Fibroblast of skin of left quadriceps (primary cell): ENCODE measurements at places on chromosomes 2 and 18.

DNA sequence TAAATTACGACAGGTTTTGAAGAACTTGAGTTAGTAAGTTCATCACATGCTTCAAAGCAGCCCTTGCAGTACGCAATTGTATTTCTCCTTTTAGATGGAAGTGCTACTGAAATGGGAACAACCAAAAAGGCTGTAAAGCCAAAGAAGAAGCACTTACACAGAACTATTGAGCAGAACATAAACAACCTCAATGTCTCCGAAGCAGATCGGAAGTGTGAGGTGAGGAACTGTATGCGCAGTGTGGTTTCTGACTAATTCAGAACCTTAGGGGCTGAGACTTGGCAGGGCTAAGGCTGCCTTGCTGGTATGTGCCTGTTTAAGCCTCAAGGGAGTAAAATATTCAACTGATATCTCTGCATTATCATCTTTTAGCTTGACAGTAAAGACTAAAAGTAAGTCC is 8.4 kb downstream of the NCAPH start:
- DNase-seq = no peak

DNA sequence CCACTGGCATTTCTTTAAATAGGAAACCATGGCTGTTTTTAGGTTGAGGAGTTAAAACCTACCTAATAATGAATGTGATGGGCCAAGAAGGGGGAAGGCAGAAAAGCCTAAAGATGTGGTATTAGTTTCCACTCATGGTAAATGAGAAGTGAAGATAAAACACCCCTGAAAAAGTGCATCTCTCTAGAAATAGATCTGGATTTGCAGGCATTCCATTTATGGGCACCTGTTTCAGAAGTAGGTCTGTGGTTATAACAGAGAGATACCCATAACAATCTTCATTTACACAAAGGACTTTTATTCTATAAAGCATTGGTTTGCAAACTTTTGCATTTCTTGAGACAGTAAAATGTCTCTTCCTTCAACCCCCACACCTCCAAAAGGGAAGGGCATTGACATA is 62.1 kb downstream of the PRKCE start:
- DNase-seq = no peak

GRCh38 chr18:10045296-10045891 is 131.6 kb downstream of the VAPA start:
- no peak for DNase-seq

DNA sequence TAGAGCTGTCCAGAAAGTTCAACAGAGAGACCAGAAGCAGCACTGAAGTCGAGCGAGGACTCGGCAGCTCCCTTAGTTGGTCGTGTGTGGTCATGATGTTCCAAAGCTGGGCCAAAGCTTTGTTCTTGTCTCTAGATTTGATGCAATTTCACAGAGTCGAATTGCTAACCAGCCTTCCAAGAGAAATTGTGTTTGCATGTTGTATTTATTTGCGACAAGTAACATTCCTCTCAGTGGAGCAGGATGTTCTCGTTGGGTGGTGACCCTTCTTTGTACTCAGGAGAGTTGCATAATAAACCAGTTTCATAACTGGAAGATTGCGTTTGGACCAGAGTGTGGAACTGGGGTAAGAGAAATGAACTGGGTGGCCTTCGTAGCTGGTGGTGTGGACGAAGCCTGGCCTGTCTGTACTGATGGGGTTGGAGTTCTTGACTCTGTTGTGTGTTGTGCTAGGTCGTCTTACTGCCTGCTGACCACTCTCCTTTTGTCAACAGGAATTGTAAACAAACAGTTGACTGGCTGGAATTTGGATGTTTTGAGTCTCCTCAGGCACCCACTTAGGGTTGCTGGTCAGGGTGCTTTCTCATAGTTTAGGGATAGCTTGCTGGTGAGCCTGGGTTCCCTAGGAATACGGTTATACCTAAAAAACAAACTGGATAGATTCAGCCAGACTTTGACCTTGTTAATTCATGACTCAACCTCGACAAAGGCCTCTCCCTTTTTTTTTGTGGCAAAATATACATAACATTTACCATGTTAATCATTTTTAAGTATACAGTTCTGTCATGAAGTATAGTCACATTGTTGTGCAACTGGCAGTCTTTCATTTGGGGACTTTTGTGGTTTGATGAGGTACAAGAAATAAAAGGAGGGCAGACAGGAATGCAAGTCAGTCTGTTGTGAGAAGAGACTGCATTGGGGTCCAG is 28.9 kb upstream of the TOGARAM2 start:
- no peak for DNase-seq

GRCh38 chr2:226792155-226792881 is 7.3 kb downstream of the IRS1 start:
- no peak for DNase-seq

DNA sequence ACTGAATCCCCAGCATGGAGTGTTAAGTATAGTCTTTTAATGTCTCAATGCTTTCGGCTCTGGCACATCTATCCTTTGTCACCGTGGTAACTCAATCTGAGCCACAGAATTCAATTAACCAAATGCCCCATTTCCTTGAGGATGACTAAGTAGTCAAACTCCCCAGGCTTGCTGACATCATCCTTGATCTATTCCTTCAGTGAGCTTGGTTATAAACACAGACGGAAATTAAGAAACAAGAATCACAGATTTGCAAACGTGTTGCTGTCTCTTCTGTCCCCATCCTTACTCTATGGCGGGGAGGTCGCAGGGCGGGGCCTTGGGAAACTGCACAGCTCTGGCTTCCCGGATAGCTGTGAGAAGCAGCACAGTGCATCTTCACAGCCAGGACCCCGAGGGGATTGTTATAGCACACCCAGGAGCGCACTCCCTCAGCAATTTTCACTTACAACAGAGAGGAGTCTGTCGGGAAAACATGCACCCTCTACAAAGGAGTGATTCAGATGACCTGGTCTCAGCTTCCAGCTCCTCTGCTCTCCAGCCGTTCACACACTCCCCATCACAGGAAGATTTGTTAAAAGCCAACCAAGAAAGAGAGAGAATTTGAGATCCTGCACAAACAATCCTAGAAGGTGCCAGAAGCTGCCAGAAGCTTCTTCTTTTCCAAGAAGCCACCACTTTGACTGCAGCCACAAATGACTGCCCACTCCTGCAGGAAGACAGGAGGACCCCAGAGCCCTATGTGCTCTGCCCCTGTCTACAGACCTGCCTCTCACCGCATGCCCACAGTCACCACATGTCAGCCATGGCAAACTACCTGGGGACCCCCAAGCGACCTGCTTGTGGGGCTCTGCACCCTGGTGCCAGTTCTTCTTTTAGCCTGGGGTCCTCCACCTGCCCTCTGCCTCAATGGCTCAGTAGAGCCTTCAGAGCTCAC is 44.9 kb upstream of the YWHAQ start:
- DNase-seq = peak; percentile 86

- no peak for DNase-seq
Observed at GRCh38 chr2:60219536-60219935, 333.9 kb downstream of the BCL11A start.

- no peak for DNase-seq
Observed at GRCh38 chr2:33317369-33318007, 159.0 kb upstream of the RASGRP3 start.

- DNase-seq = no peak
Observed at GRCh38 chr2:239376351-239376750, 24.5 kb downstream of the HDAC4 start.

DNA sequence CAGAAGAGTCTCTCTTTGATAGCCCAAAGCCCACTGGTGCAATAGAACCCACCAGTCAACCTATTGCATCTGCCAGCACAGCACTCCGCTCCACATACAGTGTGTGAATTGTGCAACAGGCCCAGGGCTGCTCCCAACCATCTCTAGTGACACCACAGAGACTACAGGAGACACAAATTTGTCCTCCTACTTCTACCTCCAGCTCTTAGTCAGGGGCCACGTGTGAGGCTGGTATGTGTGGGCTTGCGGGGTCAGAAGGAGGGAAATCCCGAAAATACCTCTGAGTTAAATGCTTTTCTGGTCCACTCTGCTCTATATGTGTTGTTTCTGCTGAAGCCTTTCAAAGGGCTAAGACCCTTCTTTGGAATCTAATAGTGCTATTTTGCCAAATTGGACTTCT is 18.0 kb downstream of the DGUOK start:
- DNase-seq = no peak

DNA sequence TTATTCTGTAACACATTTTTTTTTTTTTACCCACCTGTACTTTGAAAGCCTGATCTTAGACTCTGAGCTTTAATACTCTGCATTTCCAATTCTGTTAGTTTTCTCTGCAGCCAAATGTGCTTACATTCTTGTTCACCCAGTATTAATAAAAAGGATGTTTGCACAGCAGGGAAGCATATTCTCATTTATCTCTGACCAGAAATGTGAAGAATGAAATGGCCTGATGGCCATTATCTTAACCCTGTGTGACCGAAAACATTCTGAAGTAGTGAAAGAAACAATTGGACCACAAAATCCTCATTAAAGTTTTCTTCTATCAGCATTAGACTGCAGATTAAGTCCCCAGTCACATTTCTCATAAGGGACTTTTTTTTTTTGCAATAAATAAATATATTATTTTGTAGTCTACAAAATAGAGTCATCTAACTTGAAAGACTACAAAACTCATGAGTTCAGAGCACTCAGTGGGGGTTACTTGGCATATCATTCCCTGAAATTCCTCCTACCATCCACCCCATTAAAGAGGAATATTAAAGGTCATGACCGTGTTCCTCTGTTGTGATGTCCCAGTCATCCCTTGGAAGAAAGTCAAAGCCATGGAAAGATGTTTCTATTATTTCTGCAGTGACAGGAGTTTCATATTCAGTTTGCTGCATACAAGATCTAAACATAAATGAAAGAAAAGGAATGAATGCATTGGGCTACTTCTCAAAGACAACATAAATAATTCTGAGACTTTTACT is 364.4 kb downstream of the RND3 start:
- no peak for DNase-seq

DNA sequence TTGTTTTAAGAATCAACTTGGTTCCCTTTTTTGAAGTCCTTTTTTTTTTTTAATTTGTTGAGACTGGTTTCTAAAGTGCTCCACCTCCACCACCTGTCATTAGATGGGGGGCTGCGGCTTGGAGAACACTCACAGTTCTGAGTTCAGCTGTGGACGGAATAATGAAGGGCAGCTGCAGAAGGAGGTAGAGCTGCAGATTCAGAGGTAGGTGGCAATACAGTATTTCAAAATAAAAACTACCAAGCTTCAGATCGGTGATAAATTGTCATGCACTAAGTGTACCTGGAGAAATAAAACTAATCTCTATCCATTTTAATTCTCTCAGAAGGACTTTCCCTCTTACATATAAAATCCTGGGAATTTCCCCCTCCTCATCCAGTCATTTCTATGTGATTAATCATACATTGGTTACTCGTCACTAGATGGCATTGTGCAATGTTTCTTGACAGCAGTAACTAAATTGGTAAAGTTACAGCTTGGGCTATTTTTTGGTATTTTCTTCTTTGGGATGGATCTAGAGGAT is 81.1 kb upstream of the SLC39A10 start:
- peak; percentile 84 for DNase-seq

GRCh38 chr2:186887107-186888090 is 38.4 kb upstream of the ZSWIM2 start:
- DNase-seq = peak; percentile 23

- no peak for DNase-seq
Observed at GRCh38 chr2:23662941-23663920, 263.7 kb downstream of the ATAD2B start.

GRCh38 chr2:75483878-75484277 is 76.9 kb downstream of the EVA1A start:
- DNase-seq = no peak

DNA sequence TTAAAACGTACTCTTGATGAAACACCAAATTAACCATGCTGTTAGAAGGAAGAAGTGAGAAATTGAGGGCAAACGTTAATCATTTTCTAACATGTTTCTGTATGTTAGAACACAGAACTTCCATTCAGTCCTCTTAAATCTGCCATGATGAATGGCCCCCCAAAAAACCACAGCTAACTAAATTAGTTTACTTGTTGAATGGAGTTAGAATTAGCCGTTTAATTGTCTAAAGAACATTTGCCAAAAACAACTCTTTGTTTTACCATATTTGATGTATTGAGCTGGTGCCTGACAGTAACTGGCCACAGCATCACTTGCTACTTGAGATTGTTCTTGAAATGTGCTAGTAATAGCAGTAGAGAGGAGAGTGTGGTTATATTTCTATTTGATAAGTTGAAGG is 12.7 kb downstream of the CCNYL1 start:
- DNase-seq = no peak

DNA sequence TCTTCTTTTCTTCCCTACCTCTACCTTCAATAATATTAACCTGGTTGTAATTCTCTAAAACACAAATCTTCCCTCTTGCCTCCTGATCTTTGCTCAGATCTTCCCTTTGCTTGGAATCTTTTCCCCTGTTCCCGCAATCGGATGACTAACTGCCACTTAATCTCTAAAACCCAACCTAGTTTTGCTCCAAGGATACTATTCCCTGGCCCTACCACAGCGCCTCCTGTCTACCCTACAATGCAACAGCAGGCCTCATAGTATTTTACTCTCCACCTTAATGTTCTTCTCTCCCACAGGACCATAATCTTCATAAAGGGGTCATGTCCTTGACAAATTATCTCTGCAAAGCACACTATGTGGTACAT is 246.8 kb upstream of the TNP1 start:
- DNase-seq = peak; percentile 27

DNA sequence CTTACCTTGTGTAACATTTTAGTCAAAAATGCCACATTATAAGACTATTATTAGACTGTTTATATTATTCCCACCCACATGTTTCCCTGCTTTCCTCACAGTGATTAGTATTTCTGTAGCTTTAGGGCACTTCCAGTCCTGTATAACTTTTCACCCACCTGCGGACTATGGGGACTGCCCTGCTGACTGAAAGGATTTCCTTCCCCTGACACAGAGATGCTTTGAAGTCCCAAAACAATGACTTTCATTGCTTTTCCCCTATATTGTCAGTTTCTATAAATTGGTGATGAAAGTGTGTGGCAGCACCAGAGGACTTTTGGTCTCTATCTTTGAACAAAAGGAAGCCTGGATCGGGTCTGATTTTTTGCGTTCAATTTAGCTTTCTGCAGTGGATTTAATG is 59.0 kb upstream of the OTX1 start:
- DNase-seq = no peak

- no peak for DNase-seq
Observed at GRCh38 chr2:196145256-196145655, 26.1 kb downstream of the STK17B start.
